NCI-H187 treated with DMSO at 0.1 percent for 48 hours (cell line): ENCODE measurements at places on chromosomes 12 and 14.

DNA sequence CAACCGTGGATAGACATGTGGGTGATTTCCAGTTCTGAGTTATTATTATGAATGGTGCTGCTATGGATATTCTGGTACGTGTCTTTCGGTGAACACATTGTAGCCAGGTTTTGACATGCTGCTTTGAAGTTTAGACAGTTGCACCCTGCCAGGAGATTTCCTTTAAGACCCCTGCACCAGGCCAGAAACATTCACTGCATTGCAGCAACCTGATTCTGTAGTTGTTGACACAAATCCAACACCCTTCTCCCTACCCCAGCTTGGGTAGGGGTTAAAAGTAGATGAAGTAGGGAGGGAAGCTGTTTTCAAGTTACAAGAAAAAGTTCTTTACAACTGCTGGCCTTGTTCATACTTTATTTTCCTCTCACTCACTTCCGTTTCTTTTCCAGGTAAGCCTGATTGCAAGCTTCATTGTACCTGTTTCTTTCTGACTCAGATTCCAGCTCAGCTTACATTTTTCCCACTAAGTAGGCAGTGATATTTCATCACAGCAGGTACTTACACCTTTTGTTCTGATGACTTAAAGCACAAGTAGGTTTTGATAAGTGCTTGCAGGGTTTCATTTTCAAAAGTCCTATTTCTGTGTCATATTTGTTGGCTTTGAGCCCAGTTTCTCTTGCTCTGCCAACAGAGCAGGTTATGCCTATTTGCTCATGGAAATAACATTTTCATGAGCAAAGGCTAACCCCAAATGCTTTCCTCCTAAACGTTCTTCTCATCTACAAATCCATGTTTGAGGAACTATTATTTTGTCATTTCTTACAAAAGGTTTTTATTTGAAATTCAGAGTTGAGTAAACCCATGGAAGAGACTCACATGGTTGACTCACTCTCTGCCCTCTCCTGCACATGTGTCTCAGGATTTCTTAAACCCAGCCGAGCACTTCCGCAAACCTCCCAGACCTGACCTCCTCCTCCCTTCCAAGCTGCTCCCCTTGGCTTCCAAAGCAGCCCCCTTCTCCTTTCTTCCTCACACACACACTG, 12.1 kb upstream of the LTA4H start:
- peak; percentile 71 for DNase-seq

DNA sequence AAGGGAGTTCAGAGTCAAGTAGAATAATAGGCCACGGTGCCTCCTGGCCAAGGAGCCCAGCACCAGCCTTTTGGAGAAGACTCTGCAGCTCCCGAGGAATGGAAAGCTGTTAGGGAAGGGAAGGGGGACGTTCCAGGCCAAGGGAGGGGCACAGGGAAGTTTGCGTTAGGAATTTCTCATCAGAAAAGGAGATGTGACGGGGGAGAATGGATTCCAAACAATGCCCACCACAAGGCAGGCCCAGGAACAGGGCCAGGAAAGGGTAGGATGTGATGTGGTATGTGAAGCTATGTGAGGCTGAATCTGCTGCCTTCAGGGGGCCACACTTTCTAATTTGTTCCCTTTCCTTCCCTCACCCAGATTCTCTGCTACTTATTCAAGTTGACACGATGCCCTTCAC, 46.0 kb downstream of the DGLUCY start:
- DNase-seq, result no peak

DNA sequence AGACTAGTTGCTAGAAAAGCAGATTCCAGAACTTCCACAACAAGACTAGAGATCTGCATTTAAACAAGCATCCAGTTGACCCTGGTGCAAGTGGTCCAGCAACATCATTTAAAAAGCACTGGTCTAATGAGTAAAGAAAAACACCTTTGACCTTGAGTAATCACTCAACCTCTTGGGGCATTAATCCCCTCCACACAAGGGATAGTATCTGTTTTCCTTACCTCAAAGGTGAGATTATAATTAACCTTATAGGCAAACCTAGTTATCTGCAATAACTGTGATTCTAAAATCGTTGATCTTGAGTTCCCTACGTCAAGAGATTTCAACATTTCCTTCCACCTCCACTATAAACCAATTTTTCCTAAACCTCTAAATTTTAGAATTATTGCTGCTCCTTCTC, 1.1 kb downstream of the KDM5A start:
- DNase-seq, result no peak

- DNase-seq, result no peak
Observed at GRCh38 chr12:57049119-57049446, 846 bp downstream of the MYO1A start.

DNA sequence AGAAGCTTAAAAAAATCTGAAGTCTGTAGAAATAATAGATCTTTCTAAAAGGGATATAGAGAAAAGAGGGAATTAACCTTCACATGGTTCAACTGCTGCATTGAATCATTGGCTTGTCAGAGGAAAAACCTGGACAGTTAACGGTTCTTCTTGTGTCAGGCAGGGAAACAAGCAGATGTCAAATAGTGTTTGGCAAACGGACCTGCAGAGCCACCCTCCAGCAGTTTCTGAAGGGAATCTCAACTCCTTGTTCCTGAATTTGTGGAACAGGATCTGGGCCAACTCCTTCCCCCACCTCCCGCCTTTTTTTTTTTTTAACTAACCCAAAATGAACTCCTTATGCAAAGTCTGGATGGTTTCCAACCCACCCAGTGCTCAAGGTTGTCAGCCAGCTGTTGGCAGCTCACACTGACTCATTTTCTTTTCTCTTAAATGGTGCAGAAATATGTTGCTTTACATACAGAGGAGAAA, 187.3 kb downstream of the CAND1 start:
- no peak for DNase-seq
